NCI-H2107 (cell line): ENCODE measurements at places on chromosomes 5 and 9.
A peak's percentile ranks its signal among the peaks of the same experiment; 100 is the strongest.

- DNase-seq = no peak
Measured at GRCh38 chr5:96321345-96321744, 111.7 kb downstream of the PCSK1 start.

DNA sequence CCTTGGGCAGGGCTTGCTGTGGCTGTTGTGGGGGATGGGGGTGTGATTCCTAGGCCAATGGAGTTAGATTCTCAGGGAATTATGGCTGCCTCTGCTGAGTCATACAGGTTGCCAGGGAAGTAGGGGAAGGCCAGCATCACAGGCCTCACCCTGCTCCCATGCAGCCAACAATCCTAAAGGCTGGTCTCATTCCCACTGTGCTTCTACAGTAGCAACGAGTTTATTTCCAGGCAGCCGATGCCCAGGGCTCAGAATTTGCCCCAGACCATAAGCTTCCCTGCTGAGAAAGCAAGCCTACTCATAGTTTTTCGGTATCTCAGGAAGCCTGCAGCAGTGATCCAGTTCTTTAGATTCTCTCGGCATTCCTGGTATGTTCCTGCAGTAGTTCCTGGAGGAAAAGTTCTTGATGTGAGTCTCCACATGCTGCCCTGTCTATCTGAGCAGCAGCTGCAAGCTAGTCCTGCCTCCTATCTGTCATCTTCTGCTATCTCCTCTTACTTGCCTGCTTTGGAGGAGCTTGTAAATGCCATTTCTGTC is 59.3 kb upstream of the SELENOP start:
- no peak for DNase-seq

GRCh38 chr5:173913686-173914321 is 25.7 kb downstream of the CPEB4 start:
- DNase-seq = no peak

DNA sequence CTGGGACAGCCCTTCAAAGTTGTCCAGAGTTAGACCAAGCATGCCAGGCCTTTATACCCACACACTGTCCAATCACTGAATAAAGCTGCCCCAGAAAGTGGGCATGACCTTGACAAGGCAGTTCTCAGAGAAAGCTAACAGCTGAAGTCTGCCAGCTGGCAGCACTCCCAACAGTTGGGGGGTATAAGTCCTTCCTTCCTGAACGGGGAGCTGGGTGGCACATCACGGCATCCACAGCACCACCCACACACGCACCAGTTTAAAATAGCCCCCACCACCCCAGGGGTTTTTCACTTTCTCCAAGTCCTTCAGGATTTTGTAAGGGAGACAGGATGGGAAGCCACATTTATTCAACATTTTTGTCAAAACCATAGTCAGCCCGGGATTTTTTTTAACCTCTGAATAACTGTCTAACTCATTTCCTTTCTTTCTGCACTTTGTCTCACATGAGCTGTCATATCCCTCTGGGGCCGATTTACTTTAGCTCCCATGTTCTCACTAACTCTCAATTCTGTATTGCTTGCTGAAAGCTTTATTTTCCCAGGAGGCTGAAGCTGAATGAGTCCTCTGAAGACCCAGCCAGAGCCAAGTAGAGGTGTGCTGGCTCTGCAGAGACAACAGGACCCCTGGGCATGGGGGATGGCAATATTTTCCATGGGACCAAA is 15.4 kb downstream of the FAM81B start:
- no peak for DNase-seq

- DNase-seq = no peak
Measured at GRCh38 chr5:159341906-159342310, 11.6 kb upstream of the IL12B start.

- DNase-seq = no peak
Measured at GRCh38 chr9:23826120-23826629, at the start of gene ELAVL2. ELAVL2 (minus strand) TSS chr9:23826240; CDS start chr9:23762234, 64,006 bp downstream.

GRCh38 chr5:136905571-136905970 is 540.2 kb upstream of the TRPC7 start:
- no peak for DNase-seq

GRCh38 chr9:22005021-22005701 is 3.9 kb downstream of the CDKN2B start:
- no peak for DNase-seq

- DNase-seq = no peak
Measured at GRCh38 chr5:1517838-1518237, 5.9 kb downstream of the LPCAT1 start.

DNA sequence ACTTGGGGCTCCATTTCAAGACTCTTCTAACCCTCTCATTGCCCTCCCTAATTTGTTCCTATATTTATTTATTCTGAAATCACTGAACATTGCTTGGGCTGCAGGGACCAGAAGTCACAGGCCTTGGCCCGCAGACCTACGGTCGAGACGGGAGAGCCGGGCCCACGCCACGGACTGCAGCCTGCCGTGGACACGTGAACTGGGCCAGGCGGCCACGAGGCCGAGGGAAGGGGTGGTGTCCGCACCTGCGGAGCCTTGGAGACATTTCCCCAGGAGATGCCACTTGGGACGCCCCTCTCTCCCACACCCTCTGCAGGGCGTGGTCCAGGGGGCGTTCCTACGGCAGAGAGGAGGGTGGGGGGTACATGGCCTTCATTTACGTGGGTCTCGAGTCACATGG is 463.9 kb downstream of the ICE1 start:
- no peak for DNase-seq

- DNase-seq = no peak
Measured at GRCh38 chr9:128689820-128690683, 1.0 kb downstream of the SET start.

- DNase-seq = no peak
Measured at GRCh38 chr9:73597039-73597438, 445.4 kb downstream of the ANXA1 start.

- DNase-seq = peak; percentile 95
Measured at GRCh38 chr9:89661956-89662717, 57.3 kb downstream of the GADD45G start.

DNA sequence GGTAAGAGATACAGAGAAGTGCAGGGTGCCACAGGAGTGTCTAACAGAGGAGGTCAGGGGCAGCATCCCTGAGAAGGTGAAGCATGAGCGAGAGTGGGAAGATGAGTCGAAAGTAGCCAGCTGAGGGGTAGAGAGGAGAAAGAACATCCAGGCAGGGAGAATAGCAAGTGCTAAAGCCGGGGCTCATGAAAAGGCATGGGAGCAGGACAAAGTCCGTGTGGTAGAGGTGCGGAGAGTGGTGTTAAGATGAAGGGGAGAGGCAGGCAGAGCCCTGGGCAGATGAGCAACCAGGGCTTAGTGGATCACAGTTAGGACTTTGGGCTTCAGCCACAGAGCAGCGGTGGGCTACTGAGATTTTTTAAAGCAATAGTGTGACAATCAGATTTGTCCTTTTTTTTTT is 10.5 kb downstream of the SLC22A5 start:
- no peak for DNase-seq

DNA sequence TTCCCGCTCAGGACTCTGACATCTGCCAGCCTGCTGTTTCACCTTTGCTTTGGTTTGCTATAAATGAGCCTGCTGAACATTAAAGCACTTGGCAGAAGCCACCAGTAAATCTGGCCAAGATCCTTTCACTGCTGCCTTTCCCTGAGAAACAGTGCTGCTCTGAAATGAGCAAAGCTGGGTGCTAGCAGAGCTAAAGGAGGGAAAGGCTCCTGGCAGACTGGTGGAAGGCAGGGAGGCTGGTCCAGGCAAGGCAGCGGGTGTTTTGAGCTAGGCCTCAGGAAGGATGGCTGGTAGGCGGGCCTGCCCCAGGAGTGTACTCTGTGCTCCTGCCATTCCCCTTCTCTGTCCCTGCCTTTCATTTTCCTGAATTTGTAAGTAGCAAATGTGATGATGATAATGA is 52.5 kb upstream of the PTGS1 start:
- no peak for DNase-seq

DNA sequence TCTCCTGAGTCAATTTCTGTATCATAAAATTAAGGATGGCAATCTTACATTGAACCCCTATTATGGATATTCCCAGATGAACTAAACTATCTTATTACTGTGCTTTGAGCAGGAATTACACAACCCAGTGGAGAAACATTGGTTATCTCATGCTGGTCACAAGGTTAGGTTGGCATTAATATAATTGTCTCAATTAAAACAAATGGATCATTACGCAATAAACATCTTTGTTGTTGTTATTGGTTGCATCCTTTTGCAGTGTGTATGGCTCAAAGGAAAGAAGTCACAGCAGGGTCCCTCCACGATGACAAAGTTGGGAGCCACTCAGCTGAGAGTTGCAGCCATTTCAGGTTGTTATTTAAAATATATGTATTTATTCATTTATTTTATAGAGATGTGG is 297.0 kb upstream of the KLF4 start:
- no peak for DNase-seq

- DNase-seq = no peak
Measured at GRCh38 chr5:133034064-133034463, 7.7 kb upstream of the ZCCHC10 start.

DNA sequence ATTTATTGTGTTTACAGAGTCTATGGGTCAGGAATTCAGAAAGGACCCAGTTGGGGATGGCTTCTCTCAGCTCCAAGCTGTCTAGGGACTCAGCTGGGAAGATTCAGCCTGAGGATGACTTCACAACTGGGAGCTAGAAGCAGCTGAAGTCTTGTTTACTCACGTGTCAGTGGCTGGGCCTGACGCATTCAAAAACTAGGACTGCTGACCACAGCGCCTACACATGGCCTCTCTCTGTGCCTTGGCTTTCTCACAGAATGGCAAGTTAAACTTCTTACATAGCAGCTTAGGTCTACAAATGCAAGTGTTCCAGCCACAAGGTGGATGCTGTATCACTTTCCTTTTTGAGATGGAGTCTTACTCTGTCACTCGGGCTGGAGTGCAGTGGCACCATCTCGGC is 16.3 kb upstream of the PPP2CA start:
- DNase-seq = no peak

- DNase-seq = no peak
Measured at GRCh38 chr9:94921092-94921471, 194.6 kb downstream of the AOPEP start.

GRCh38 chr5:73143716-73144115 is 23.3 kb downstream of the TMEM171 start:
- DNase-seq = no peak

DNA sequence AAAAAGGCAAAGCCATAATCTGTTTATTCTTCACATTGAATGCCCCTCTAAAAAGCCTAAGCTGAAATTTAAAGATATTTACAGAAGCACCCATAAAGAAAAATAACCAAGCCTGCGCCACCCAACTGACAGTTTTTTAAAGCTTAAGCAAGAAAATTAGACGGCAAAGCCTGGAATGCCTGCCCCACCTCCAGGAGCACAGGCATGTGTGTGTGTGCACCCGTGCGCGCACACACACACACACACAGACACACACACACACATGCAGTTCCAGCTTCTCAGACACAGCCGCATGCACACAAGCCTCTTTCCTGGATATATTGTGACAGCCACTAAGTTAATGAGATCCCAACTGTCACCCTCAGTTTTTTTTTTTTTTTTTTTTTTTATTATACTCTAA is 88.2 kb downstream of the FRMD3 start:
- no peak for DNase-seq

DNA sequence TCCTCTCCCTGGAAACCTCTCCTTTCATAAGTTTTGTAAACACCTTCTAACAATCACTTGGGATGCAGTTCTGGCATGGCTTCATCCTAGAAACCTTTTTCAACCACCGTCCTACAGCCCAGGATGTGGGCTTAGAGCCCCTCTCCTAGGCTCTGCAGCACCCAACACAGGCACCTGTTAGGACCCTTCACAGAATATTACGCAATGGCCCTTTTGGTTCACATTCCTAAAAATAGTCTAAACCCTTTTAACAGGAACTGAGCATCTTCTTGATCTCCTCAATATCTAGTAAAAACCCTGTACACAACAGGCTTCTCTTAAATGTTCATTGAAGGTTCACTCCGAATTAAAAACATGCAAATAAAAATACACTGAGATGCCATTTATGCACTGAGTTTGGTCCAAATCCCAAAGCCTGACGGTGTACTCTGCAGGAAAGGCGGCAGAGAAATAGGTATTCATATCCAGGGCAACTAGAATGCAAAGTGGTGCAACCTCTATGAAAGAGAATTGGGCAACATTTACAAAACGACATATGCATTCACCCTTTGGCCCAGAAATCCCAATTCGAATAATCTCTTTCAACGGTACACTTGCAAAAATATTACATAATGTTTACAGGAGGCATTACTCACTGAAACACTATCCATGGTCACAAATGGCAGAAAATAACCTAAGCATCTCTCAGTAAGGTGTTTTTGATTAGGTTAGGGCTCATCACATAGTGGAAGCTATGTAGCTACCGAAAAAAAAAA is 169.3 kb downstream of the SEMA5A start:
- DNase-seq = no peak

- DNase-seq = no peak
Measured at GRCh38 chr9:3479514-3480352, 46.1 kb downstream of the RFX3 start.

- no peak for DNase-seq
Measured at GRCh38 chr9:108445431-108446071, 410.2 kb downstream of the ACTL7B start.

- no peak for DNase-seq
Measured at GRCh38 chr5:77374686-77375085, 117.4 kb downstream of the WDR41 start.

GRCh38 chr9:21251190-21251589 is 11.4 kb upstream of the IFNA14 start:
- no peak for DNase-seq

DNA sequence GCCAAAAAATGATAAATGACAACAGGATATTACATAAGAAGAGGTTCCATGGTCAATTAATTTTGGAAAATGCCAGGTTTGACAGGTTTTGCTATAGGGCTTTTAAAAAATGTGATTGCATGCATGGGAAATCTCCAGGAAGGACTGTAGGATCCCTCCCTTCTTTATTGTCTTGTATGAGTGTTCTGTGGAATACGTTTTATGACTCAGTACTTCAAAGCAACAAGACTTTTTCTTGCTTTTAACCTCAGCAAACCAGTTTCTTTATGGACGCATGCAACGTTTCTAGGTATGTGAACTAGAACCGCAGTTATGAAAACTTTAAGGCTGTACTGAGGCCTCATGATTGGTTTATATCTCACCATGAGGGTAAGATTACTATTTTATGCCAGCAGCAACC is 76.6 kb upstream of the NTRK2 start:
- DNase-seq = no peak

DNA sequence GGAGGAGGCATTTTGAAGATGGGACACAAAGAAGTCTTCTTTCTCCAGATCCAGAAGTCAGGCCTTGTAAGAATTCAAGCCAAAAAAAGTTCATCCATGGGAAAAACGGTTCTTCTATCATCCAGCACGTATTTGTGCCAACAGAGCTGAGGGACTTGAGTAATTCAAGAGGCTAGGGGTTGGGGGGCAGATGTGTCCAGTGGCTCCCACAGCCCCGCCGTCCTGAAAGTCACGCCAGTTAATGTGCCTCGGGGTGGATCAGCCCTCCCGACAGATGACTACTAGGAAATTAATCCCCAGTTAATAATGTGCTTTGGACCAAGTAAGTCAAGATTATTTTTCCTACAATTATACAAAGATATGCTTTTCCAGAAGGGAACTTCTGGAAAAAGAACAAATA is 23.4 kb downstream of the NREP start:
- no peak for DNase-seq
